ENCODE measurements at places on chromosomes 13 and 19. TPM values are rescaled to one million over a fixed set of nuclear protein-coding genes. Genes with fewer than 3 reads are reported as not detected.
A peak's percentile ranks its signal among the peaks of the same experiment; 100 is the strongest.

DNA sequence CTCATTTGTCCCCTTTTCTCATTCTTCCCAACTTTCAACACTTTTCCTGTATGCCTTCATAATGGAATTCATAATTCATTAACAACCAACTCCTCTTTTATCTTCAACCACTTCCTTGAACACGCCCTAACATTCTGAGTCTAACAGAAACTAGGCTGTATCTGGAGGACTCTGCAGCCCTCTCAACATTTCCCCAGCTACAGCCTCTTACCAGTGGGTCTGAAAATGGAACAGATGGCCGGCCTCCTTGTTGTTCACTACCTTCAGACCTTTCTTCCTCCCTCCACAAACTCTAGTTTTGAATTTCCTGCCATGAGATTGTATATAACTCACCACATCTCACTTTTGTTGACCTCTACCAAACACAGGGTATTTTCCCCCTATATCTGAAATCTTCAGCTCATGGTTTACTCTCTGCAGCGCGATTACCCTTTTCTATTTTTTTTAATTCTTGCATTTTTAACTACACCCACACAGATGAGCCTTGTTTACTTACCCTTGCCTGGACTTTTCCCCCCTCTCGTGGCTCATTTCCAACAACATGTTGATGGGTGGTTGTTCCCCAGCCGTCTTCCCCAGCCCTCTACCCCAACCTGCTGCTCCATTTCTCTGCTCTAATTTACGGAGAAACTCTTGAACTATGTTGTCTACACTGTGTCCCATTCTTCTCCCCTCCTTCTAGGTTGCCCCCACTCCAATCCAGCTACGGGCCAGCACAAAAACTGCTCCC, 846 bp downstream of the ZNF790 start:
- no peaks in the 10 kb centered on the region for H3K27me3 ChIP-seq
- H3K27ac ChIP-seq: no peak overlapping the region
- no peaks in the 10 kb centered on the region for H3K4me1 ChIP-seq
- H3K4me3 ChIP-seq: peak overlapping the region; percentile 99

LCP1 gene
- total RNA-seq: 3.0 TPM

CRX gene
- 10.2 TPM for total RNA-seq

GRCh38 chr19:32206065-32206464, 139.3 kb upstream of the ZNF507 start:
- H3K27ac ChIP-seq: no peak overlapping the region
- H3K36me3 ChIP-seq: no peaks in the 10 kb centered on the region
- no peaks in the 10 kb centered on the region for H3K27me3 ChIP-seq
- H3K4me3 ChIP-seq: no peak overlapping the region
- no peaks in the 10 kb centered on the region for H3K4me1 ChIP-seq
